ENCODE measurements at places on chromosomes 1 and 21. TPM values are rescaled to one million over a fixed set of nuclear protein-coding genes. Genes with fewer than 3 reads are reported as not detected.

GRCh38 chr1:156908541-156908940, 11.9 kb upstream of the LRRC71 start:
- H3K27ac ChIP-seq, result no peak overlapping the region
- H3K4me1 ChIP-seq, result no peaks in the 10 kb centered on the region
- H3K27me3 ChIP-seq, result peaks cover 21% of the 10 kb centered on the region
- no peaks in the 10 kb centered on the region for H3K36me3 ChIP-seq
- no peak overlapping the region for H3K4me3 ChIP-seq
- DNase-seq, result no peak

The GUCA2B gene
- not detected for total RNA-seq

- H3K4me1 ChIP-seq, result no peaks in the 10 kb centered on the region
- no peak overlapping the region for H3K4me3 ChIP-seq
- H3K36me3 ChIP-seq, result no peaks in the 10 kb centered on the region
Measured at GRCh38 chr1:225700164-225700821, 47.4 kb upstream of the ENAH start.

The CASZ1 gene
- 27.2 TPM for total RNA-seq

- no peak for DNase-seq
- no peak overlapping the region for H3K27ac ChIP-seq
- no peaks in the 10 kb centered on the region for H3K27me3 ChIP-seq
- no peaks in the 10 kb centered on the region for H3K4me1 ChIP-seq
Measured at GRCh38 chr1:60596791-60597750, 485.3 kb upstream of the NFIA start.

The MYOG gene
- not detected for total RNA-seq

DNA sequence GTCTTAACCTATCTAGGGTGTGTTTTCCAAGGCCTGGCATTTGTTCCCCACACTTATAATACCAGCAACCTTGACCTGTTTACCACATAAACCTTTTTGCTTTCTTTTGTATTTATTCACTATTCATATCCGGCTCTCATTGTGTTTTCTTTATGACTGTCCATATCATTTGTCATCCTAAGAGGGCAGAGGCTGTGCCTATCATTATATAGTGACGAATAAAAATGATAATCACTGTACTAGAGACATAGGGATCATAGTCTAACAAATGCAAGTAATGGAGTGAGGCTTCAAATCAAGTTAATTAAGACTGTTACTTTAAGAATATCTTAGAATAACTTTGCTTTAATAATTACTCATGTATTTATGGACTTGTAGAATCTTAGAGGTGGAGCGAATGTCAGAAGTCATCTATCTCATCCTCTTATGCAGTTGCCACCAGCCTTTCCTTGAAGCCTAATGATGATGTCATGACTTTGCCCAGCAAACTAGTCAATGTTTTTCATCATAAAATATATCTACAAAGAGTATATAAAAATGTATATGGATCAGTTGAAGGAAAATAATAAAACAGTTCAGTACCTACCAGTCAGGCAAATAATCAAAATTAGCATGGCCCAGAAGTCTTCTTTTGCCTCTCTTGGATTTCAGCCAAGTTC, 4.7 kb upstream of the ETV3 start:
- no peak for DNase-seq
- no peaks in the 10 kb centered on the region for H3K27me3 ChIP-seq
- H3K36me3 ChIP-seq, result no peaks in the 10 kb centered on the region
- H3K4me1 ChIP-seq, result peaks cover 5% of the 10 kb centered on the region
- H3K27ac ChIP-seq, result no peak overlapping the region

DNA sequence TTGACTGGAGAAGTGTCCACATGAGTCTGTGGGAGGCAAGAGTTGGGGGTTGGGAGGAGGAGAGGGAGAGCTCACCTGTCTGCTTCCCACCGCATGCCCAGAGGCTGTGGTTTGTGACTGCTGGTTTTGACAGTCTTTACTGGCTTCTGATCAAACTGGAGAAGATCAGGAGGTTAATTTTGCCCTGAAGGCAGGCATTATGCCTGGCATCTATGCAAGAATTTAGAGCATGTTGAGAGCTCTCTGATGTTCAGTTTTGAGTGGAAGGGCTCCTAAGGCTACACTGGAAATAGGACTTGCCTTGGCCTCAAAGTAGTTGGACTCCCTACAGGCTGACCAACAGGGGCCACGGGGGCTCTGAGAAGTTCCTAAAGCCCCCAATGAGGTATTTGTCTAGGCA, 101.6 kb downstream of the TLR5 start:
- H3K4me1 ChIP-seq, result no peaks in the 10 kb centered on the region
- H3K27ac ChIP-seq, result no peak overlapping the region
- no peak overlapping the region for H3K4me3 ChIP-seq
- no peak for DNase-seq
- H3K27me3 ChIP-seq, result peaks cover 3% of the 10 kb centered on the region

DNA sequence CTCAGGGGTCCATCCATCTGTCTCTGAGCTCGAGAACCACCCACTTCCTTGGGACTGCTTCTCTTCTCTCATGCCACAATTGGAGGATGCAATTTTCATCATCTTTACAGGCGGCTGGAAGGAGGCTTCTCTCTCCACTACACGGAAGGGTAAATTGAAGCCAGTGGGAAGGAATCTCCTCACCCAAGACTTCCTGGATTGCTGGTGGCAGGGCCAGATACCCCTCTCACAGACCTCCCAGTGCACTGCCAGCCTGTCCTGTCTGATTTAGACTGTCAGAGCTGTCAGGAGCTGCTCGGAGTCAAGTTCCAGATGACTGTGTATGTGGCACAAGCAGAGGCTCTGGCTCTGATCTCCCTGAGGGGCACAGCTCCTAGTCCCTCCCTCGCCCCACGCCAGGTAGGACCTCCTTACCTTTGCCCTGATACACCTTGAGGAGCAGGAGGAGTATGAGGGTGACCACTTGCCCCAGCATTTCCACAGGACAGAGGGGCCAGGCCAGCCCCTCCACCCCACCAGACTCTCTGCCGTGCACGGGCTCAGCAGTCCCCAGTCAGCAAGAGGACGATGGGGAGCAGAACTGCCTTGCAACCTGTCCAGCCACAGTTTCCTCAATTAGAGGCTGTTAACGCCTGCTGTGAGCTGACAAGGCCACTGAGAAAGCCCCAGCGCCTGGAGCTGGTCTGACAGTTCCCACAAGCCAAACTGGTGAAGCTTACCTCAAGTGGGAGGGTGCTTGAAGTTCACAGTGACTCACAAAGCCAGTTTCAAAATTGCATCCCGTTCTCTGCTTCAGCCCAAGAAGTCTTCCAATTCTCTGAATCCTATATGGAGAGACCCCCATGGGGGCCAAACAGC, at the start of gene CD244:
Gene CD244 (minus strand): TSS at position 685 of the 858 bp plus-strand sequence. CDS start 210 bp downstream, at position 475.
- no peak within 1 kb of the TSS for H3K4me3 ChIP-seq
- H3K27me3 ChIP-seq, result no peaks in the 10 kb centered on the region
- no peaks in the 10 kb centered on the region for H3K36me3 ChIP-seq
- peaks cover 15% of the 10 kb centered on the region for H3K4me1 ChIP-seq
- DNase-seq, result no peak

GRCh38 chr1:179206812-179207211, 22.7 kb downstream of the ABL2 start:
- H3K27ac ChIP-seq, result no peak overlapping the region
- H3K4me1 ChIP-seq, result no peaks in the 10 kb centered on the region
- DNase-seq, result no peak
- no peaks in the 10 kb centered on the region for H3K36me3 ChIP-seq
- H3K27me3 ChIP-seq, result no peaks in the 10 kb centered on the region

DNA sequence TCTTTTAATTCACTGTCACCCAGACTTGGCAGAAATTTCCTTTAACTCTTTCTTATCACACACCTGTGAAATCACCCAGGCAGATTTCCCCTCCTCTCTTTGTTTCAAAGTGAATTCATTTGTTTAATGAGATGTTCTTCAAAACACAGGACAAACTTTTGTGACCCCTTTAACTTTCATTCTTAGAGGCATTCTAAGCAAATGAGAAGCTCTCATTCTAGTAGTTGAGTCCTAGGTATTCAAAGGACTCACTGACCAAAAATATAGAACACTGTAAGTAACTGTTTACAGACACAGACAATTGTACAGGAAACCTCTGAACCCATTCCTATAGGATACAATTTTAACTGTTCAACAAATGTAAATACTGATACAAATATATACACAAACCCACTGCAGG, 16.9 kb downstream of the LRRC8C start:
- H3K4me3 ChIP-seq, result no peak overlapping the region
- no peak overlapping the region for H3K27ac ChIP-seq
- no peaks in the 10 kb centered on the region for H3K27me3 ChIP-seq
- no peak for DNase-seq
- H3K36me3 ChIP-seq, result no peaks in the 10 kb centered on the region

- H3K36me3 ChIP-seq, result no peaks in the 10 kb centered on the region
- no peak for DNase-seq
- no peaks in the 10 kb centered on the region for H3K27me3 ChIP-seq
- no peaks in the 10 kb centered on the region for H3K4me1 ChIP-seq
- no peak overlapping the region for H3K27ac ChIP-seq
Measured at GRCh38 chr1:208537198-208537597, 293.0 kb upstream of the PLXNA2 start.

The RSPH1 gene
- total RNA-seq, result 0.64 TPM

The C1QC gene
- not detected for total RNA-seq

The OPRD1 gene
- not detected for total RNA-seq

The HES3 gene
- not detected for total RNA-seq
